ENCODE measurements at places on chromosomes 6 and 20. TPM values are rescaled to one million over a fixed set of nuclear protein-coding genes. Genes with fewer than 3 reads are reported as not detected.
A peak's percentile ranks its signal among the peaks of the same experiment; 100 is the strongest.

The IP6K3 gene
- total RNA-seq, result 0.22 TPM

The MAS1 gene
- total RNA-seq, result not detected

The EYS gene
- not detected for total RNA-seq

The RNF217 gene
- total RNA-seq, result 8.9 TPM

The EPB41L2 gene
- total RNA-seq, result 123 TPM

- H3K4me3 ChIP-seq, result no peak overlapping the region
- no peaks in the 10 kb centered on the region for H3K36me3 ChIP-seq
- no peaks in the 10 kb centered on the region for H3K4me1 ChIP-seq
- DNase-seq, result no peak
- no peaks in the 10 kb centered on the region for H3K27me3 ChIP-seq
These were observed 7.8 kb upstream of the MUC22 start for GRCh38 chr6:31002471-31002870.

DNA sequence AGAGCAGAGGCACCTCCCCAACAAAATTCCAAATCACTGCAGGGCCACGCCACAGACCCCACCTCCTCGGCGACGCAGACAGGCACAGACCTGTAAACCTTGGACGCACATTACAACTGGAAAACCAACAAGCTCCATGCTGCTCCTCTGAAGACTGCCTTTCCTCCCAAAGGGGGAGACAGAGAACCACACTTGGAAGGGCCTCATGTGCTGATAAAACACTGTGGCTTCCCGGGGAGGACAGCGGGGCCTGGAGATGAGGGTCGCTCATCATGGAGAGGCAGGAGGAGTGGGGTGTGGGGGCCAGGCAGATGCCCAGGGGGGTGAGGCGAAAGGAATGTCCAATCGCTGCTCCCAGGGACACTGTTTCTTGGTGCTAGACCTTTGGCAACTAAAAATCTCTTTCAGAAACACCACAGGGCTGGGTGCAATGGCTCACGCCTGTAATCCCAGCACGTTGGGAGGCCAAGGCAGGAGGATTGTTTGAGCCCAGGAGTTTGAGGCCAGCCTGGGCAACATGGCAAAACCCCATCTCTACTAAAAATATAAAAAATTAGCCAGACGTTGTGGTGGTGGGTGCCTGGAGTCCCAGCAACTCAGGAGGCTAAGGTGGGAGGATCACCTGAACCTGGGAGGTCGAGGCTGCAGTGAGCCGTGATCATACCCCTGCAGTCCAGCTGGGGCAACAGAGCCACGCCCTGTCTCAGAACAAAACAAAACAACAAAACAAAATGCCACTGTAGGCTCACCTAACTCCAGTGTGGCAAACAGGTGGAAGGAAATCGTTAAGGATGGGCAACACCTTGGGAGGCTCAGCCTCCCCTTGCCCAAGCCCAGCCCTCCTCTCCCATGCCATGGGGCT is 53.8 kb downstream of the ABHD12 start:
- H3K4me3 ChIP-seq, result no peak overlapping the region
- peaks cover 9% of the 10 kb centered on the region for H3K4me1 ChIP-seq
- no peak overlapping the region for H3K27ac ChIP-seq
- no peaks in the 10 kb centered on the region for H3K27me3 ChIP-seq
- DNase-seq, result peak; percentile 57
- no peaks in the 10 kb centered on the region for H3K36me3 ChIP-seq

- no peak overlapping the region for H3K27ac ChIP-seq
- no peaks in the 10 kb centered on the region for H3K36me3 ChIP-seq
- no peaks in the 10 kb centered on the region for H3K27me3 ChIP-seq
- no peak overlapping the region for H3K4me3 ChIP-seq
- H3K4me1 ChIP-seq, result no peaks in the 10 kb centered on the region
These were observed 7.7 kb downstream of the NKAIN2 start for GRCh38 chr6:123811378-123811777.

DNA sequence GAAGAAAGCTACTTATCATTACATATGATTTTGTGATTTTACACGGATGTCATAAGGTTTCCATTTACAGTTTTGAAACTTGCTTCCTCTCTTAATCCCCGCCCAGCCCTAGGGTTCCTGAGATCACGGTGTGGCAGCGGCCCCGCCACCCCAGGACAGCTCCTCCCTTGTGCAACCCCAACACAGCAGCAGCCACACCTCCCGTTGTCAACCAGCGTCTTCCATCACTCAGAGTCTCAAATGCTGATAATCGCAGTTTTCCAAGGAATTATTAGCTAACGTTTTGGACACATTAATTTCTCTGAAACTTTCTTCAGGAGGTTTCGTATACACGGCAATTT is 204.8 kb downstream of the THBS2 start:
- H3K27me3 ChIP-seq, result no peaks in the 10 kb centered on the region
- no peak for DNase-seq
- H3K27ac ChIP-seq, result no peak overlapping the region

- H3K4me3 ChIP-seq, result no peak overlapping the region
- no peak for DNase-seq
- H3K4me1 ChIP-seq, result no peaks in the 10 kb centered on the region
- H3K27me3 ChIP-seq, result no peaks in the 10 kb centered on the region
These were observed 27.9 kb downstream of the LOC128125822 start for GRCh38 chr6:63600136-63600535.

- no peaks in the 10 kb centered on the region for H3K27me3 ChIP-seq
- H3K4me3 ChIP-seq, result no peak overlapping the region
- no peak overlapping the region for H3K27ac ChIP-seq
- no peaks in the 10 kb centered on the region for H3K4me1 ChIP-seq
These were observed 156.2 kb downstream of the QKI start for GRCh38 chr6:163570579-163571231.

GRCh38 chr6:80942911-80943310 is 809.6 kb downstream of the TENT5A start:
- H3K4me1 ChIP-seq, result no peaks in the 10 kb centered on the region
- no peaks in the 10 kb centered on the region for H3K27me3 ChIP-seq
- DNase-seq, result no peak

- no peaks in the 10 kb centered on the region for H3K27me3 ChIP-seq
- no peak for DNase-seq
- no peak overlapping the region for H3K4me3 ChIP-seq
- no peaks in the 10 kb centered on the region for H3K36me3 ChIP-seq
- no peak overlapping the region for H3K27ac ChIP-seq
- no peaks in the 10 kb centered on the region for H3K4me1 ChIP-seq
These were observed 42.2 kb downstream of the CDH26 start for GRCh38 chr20:60000271-60001042.

GRCh38 chr20:38095017-38095686 is 61.6 kb downstream of the RPRD1B start:
- H3K4me3 ChIP-seq, result no peak overlapping the region
- DNase-seq, result no peak
- H3K36me3 ChIP-seq, result peaks cover 2% of the 10 kb centered on the region
- H3K27me3 ChIP-seq, result no peaks in the 10 kb centered on the region

DNA sequence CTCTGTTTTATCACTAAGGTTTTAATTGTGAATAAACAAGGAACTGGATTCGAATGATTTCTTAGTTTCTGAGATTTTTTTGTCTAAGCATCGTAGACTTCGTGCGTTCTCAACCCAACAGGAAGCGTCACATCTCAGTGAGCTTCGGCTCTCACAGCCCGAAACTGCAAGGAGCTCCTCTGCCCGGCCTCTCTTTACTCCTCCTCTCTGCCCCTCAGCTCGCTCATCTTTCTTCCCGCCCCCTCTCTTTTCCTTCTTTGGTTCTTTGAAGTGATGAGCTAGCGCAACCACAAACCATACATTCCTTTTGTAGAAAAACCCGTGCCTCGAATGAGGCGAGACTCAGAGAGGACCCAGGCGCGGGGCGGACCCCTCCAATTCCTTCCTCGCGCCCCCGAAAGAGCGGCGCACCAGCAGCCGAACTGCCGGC is 480 bp upstream of the NT5E start:
- peaks cover 49% of the 10 kb centered on the region for H3K27me3 ChIP-seq
- no peak overlapping the region for H3K27ac ChIP-seq
- no peaks in the 10 kb centered on the region for H3K4me1 ChIP-seq
- H3K36me3 ChIP-seq, result no peaks in the 10 kb centered on the region
- H3K4me3 ChIP-seq, result peak overlapping the region; percentile 65
- no peak for DNase-seq

- H3K4me3 ChIP-seq, result no peak overlapping the region
- no peak overlapping the region for H3K27ac ChIP-seq
- peaks cover 7% of the 10 kb centered on the region for H3K4me1 ChIP-seq
- no peak for DNase-seq
These were observed 545.6 kb downstream of the PKHD1 start for GRCh38 chr6:51541847-51542246.

DNA sequence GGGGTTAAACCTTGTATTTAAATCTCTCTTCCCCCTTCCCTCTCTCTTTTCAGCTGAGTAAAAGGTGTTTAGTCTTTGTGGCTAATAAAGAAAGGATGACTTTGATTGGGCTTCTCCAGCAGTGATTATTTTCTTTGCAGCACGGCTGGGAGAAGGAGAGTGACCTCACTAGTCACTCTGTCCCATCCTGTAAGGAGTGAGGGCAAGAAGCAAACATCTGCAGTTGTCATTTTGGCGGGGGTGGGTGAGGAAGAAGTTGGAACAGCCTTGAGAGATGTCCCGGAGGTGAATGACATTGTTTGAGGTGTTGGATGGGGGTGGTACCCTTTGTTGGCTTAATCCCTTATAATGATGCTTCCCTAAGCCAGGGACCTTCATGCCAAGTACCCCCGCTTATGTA is 223.6 kb downstream of the EYA2 start:
- H3K36me3 ChIP-seq, result no peaks in the 10 kb centered on the region
- H3K27me3 ChIP-seq, result no peaks in the 10 kb centered on the region
- H3K4me3 ChIP-seq, result no peak overlapping the region
- no peak for DNase-seq
- peaks cover 4% of the 10 kb centered on the region for H3K4me1 ChIP-seq
- H3K27ac ChIP-seq, result no peak overlapping the region

DNA sequence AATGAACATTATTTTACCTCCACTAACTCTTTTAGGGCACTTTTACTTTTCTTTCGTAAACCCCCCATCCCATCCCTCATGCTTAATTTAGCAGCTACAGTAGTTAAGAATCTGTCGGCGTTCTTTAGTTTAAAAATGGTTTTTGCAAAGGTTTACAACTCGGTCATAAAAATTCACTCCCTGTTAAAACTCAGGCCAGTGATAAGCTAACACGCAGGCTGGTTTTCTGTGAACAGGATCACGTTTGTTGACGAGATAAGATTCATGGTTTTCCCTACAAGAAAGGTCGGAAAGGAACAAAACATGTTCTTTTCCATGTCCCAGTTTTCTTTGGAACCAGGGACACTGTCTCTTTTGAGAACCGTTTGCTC is 101.1 kb downstream of the TOX2 start:
- H3K27ac ChIP-seq, result no peak overlapping the region
- no peak for DNase-seq
- no peaks in the 10 kb centered on the region for H3K4me1 ChIP-seq
- H3K36me3 ChIP-seq, result no peaks in the 10 kb centered on the region
- H3K4me3 ChIP-seq, result no peak overlapping the region

Data from H1 (cell line).